Stomach (tissue), 19 donors: ENCODE measurements at places on chromosomes 4 and X. TPM values are rescaled to one million over a fixed set of nuclear protein-coding genes. Genes with fewer than 3 reads are reported as not detected.

NDNF gene
- total RNA-seq = 5.3 TPM

PLAC8 gene
- total RNA-seq = 14.3 TPM

INTU gene
- 42.9 TPM for total RNA-seq

C1GALT1C1 gene
- total RNA-seq = 10.7 TPM

DKK2 gene
- total RNA-seq = not detected

AADAT gene
- total RNA-seq = 2.9 TPM

CYLC1 gene
- total RNA-seq = not detected

FGF13 gene
- not detected for total RNA-seq

ASB12 gene
- total RNA-seq = not detected

TMEM47 gene
- 23.9 TPM for total RNA-seq

ADD1 gene
- 1,174 TPM for total RNA-seq

MEPE gene
- total RNA-seq = not detected

HSFX3 gene
- not detected for total RNA-seq

ANKRD50 gene
- total RNA-seq = 26.3 TPM

SCRG1 gene
- 1.0 TPM for total RNA-seq

PDE5A gene
- 87.9 TPM for total RNA-seq

FGD1 gene
- total RNA-seq = 5.4 TPM

TMSB15C gene
- not detected for total RNA-seq

EVC2 gene
- 3.9 TPM for total RNA-seq

SSX2B gene
- not detected for total RNA-seq

UGT2A1 gene
- not detected for total RNA-seq

CSN1S1 gene
- not detected for total RNA-seq
